Kidney glomerular epithelial cell (primary cell): ENCODE measurements at places on chromosomes 1 and 21.
A peak's percentile ranks its signal among the peaks of the same experiment; 100 is the strongest.

DNA sequence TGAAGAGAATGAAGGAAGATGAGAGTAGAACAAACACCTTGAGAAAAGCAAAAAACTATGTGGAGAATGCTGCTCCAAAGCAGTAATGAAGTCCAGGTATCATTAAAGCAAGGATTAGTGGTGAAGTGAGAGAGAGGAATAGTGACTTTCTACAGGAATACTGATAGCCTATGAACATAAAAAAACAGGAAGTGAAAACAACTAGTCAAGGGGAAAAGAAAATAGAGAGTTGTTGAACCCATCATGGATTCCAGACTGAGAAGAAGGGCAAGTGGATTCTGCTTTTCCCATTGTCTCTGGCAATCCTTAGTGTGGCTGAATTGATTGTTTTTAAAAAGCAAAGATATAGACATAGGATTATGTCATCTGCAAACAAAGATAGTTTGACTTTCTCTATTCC is 119.9 kb upstream of the LHX8 start:
- no peak for DNase-seq

GRCh38 chr1:27099587-27100334 is 55.2 kb downstream of the SLC9A1 start:
- peak; percentile 73 for DNase-seq

DNA sequence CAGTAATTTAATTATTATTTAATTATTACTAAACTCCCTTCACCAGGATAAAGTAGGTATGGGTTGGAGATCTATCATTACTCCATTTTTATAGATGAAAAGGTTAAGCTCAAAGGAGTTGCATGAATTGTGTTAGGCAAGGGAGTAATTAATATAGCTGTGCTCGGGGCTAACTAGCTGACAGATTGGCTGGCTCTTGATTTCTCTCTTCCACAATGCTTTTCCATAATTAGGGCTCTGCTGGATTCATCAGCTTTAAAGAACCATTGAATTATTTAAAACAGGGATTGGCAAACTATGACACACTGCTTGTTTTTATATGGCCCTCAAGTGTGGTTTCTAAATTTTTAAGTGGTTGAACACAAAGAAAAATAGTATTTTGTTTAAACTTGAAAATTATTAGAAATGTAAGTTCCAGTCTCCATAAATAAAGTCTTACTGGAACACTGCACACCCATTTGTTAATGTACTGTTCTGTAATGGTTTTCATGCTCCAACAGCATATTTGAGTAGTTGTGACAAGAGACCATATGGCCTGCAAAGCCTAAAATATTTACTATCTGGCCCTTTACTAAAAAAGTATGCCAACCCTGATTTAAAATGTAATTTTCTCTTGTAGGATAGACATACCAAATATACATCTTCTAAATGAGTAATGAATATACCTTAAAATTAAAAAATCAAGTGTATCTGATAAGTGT is 76.4 kb downstream of the GDAP2 start:
- no peak for DNase-seq

DNA sequence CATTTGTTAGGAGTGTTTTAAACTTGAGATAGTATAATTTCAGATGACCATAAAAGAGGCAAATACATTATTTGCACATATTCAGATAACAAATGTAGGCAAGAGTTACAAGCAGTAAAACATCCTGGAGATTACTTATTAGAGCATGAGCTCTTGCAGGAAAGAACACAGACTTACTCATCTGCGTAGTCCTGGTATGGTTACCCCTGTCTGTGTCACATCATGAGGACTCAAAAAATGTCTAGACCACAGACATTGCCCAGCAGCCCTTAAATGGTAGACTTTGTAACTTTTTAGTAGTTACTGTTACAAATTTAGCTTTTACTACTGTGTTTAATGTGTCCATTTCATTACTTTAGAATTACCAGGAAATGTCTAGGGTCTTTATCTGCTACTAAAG is 12.8 kb downstream of the CACHD1 start:
- peak; percentile 59 for DNase-seq

DNA sequence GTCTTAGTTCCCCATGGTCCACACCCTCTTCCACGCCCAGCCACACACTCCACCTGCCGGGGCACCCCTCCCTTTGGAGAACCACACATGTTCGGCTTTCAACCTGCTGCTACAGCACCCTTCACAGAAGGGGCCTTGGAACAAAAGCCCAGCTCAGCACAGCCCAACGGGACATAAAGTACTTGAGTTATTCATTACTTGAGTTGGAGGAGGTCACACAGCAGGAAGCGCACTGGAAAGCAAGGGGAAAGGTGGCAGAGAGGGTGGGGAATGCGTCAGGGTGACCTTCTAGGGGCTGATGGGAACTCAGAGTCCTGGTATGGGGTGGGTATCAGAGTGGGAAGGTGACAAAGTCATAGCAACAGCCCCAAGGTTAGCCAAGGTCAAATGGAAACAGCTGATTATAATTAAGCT is 3.0 kb upstream of the ATP1B1 start:
- DNase-seq = no peak

- no peak for DNase-seq
Measured at GRCh38 chr1:47697616-47698335, 259.9 kb downstream of the FOXD2 start.

GRCh38 chr1:17689011-17689410 is 66.1 kb upstream of the ACTL8 start:
- DNase-seq = no peak

GRCh38 chr1:2492091-2492490 is 16.0 kb downstream of the PLCH2 start:
- no peak for DNase-seq

GRCh38 chr1:236853921-236854604 is 59.0 kb downstream of the MTR start:
- DNase-seq = no peak

- no peak for DNase-seq
Measured at GRCh38 chr1:150596095-150596892, 16.9 kb upstream of the MCL1 start.

- DNase-seq = no peak
Measured at GRCh38 chr1:25706146-25707089, 89.8 kb downstream of the MAN1C1 start.

GRCh38 chr1:174815474-174815908 is 184.3 kb upstream of the CACYBP start:
- no peak for DNase-seq
